GM23248 (cell line): ENCODE measurements at places on chromosomes 3 and 15.

- DNase-seq: no peak
These were observed 82.7 kb downstream of the FOXB1 start for GRCh38 chr15:60086681-60087429.

DNA sequence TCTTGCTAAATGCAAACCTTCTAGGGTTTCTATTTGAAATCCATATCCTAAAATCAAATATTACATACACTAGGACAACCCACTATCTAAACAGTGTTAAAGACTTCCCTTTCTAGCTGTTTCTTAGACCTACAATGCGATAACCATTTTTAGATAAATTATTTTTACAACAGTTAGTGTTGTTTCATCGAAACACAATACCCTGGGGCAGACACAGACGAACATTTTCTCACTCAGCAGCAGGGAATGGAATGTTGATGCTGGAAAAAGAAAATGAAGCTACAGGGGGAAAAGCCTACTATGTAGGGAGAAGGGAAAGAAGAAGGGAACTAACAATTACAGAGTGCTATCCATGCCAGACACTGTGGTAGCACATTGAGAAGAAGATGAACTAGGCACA is 6.0 kb upstream of the HERC1 start:
- no peak for DNase-seq

GRCh38 chr3:64832098-64832497 is 144.3 kb upstream of the ADAMTS9 start:
- DNase-seq: no peak

DNA sequence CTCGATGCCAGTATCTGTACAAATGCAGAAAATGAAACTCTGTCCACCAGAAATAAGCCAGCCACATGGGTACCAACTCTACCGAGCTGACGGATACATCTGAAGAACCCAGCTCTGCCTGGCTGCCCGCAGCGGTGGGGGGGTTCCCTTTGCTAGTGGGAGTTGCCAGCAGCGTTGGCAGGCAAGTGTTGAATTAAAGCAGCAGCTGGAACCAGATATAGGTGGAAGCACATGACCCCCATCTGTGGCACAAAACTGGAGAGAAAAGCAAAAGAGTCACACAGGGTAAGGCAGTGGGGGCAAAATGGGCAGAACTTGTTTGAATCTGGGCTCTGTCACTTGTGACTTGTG is 17.9 kb downstream of the CRYGS start:
- no peak for DNase-seq

- DNase-seq: no peak
These were observed 70.3 kb downstream of the TGFBR2 start for GRCh38 chr3:30676424-30677346.

DNA sequence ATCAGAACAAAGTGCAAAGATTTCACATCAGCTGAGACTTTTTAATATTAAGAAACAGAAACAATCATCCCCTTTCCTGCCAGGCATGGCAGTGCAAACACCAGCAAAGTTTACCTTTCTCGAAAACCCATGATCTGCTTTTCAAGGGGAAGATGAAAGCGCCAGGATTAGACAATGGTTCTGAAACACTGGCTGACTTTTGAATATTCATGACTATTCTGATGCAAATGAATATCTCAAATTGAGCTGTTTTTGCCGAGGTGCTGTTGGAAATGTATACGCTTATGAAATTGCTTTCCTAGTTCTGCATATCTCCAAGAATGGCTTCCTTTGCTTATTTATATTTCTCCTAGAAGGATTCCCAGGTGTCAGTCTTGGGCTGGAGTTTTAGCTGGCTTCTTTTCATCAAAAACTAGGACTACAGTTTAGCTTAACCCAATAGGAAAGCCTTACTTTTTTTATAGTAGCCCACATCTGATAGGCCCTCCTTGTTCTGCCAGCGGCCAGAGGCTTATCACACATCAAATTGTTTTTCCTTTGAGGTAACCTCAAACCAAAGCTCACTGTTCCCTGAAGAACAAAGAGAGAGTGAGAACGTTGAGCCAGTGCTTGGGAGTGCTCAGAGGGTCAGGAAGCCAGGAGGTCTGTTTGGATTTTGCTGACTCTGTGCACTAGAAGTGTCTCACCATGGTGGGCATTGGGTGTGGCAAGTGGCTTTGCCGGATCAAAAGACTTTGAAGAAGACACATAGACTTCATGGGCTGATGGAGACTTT is 74.0 kb upstream of the PLCL2 start:
- DNase-seq: no peak
